Activated CD8-positive, alpha-beta memory T cell treated with anti-CD3 and anti-CD28 coated beads for 1 hour (primary cell): ENCODE measurements at places on chromosomes 5 and 9.

DNA sequence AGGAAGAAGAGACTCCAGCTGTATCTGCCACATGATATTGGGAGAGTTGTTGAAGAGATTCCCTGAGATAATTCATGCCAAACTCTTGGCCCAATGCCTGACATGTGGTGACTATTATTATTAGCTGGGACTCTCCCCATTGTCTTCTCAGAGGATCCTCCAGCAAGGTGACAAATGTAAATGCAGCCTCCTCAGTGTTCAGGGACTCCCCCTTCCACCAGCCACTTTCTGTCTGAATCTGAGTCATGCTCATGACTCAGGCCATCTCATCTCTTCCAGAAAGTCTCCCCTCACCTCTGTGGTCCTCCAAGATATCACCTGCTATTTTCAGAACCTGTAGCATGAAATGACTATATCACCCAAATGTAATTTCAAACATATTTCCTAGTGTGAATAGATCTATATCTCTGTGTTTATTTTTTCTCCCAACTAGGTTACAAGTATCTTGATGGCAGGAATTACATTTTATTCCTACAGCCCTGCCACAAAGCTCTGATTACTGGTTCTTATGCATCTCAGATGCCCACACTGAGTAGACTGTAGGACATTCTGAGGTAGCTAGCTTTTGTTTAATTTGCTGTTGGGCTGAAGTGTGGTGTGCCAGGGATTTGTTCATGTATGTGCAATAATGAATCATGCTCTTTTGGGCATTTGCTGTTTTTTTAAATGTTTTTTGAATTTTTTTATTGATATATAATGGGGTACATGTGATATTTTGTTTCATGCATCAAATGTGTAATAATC is 126.6 kb upstream of the IL12B start:
- no peak for DNase-seq

DNA sequence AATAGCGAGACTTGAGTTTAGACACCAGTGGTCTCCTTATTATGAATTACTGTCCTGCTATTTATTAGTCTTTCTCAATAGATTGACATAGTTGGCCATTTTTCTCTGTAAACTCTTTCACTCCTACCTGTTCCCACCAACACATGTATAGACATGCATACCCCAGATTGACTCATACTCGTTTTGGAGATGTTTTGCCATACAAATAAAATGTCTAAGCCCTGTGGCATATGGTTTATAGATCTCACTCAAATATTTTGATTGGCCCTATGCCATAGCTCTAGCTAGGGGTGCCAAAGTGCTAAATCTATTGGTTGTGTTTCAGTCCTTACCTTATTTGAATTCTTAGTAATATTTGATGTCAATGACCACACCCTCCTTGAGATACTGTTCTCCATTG is 42.3 kb downstream of the CAMK4 start:
- DNase-seq = no peak

DNA sequence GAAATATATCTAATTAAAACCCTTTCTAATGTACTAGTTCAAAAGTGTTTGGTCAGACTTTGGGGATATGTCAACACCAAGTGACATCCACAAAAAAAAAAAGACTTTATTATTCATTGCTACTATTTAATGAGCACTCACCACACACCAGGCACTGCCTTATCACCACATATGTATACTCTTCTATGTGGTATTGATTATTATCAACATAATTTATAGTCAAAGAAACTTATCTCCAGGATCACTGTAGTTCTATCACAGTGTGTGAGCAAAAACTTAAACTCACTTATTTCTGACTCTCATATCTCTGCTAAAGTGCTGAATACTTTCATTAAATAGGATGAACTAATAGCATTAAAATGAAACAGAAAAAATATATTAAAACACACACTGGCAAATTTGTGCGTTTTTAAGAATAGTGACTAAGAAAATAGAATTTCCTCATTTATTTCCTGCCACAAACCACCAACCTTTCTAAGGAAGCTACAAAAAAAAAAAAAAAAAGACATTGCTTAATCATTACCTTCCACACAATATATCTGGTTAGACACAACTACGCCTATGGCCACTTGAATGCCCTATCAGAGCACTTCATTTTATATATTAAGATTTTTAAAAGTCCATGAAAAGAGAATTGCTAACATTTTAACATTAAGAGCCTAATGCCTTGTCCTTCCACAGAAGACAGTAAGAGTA is 12.8 kb downstream of the SLCO4C1 start:
- no peak for DNase-seq

DNA sequence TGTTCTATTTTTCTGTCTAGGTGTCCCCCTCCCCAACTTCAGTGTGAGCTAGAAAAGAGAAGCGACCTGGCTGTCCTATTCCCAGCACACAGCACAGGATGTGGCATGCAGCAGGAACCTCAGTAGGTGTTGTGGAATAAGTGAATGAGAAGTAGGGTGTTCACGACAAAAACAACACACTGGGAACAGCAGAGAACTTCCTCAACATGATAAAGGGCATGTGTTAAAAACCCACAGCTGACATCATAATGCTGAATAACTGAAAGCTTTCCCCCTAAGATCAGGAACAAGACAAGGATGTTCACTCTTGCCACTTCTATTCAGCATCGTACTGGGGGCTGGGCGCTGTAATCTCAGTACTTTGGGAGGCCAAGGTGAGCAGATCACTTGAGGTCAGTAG is 155.6 kb upstream of the ZNF618 start:
- no peak for DNase-seq

DNA sequence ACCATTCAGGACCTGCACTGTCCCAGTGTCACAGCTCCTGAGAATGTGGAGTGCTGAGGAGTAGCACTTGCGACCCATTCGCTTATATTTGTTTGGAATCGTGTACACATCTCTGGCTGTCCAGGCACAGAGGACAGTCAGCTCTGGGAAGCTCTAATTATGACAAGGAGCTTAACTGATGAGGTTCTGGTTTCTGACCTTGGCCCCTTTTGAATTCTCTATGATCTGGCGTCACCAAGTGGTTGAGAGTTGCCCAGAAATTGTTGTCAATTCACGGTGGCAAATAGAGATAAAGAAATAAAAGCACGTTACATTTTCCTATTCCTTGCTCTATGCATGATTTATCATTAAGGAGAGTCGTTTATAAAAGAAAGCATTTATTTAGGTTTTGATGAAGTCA is 34.9 kb upstream of the LECT2 start:
- no peak for DNase-seq

- no peak for DNase-seq
Measured at GRCh38 chr5:81724571-81724970, 26.3 kb downstream of the SSBP2 start.

GRCh38 chr5:592158-592557 is 20.0 kb upstream of the CEP72 start:
- no peak for DNase-seq

DNA sequence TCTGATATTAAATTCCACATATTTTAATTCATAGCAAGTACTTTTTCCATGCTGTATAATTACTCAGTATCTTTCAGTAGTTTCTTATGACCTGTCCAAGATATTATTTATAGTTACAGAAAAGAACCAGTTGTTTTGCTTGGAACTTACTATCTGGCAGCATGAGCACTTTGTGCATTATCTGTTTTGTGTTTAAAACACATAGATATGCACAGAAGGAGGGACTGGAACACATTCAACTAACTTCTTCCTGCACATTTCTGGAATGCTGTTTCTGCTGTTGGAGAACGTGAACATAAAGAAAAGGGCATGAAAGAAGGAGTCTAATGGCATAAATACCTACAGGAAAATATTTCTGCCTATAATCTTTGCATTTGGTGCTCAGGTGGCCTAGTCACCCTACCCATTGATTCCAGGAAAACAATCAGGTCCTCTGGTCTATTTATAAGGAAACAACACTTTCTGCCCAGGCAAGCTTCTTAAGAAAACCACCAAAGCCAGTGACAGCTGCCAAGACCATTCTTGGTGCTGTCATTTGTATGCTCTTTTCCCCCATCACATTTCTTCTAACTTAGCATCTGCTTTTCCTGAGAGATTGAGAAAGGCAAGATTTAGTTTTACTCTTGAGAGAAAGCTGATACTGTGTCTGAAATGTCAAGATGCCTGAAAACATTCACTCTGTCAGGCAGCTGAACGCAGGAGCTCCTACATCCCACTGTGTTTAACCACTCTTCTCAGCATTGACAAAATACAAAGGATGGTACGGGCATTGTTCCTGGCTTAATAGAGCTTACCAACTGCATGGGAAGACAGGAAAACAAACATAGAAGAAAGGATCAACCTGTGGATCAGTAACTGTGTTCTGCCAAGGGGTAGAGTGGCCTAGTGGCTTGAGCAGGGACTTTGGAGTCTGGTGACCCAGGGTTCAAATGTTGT is 40.3 kb downstream of the RAB3C start:
- DNase-seq = no peak

DNA sequence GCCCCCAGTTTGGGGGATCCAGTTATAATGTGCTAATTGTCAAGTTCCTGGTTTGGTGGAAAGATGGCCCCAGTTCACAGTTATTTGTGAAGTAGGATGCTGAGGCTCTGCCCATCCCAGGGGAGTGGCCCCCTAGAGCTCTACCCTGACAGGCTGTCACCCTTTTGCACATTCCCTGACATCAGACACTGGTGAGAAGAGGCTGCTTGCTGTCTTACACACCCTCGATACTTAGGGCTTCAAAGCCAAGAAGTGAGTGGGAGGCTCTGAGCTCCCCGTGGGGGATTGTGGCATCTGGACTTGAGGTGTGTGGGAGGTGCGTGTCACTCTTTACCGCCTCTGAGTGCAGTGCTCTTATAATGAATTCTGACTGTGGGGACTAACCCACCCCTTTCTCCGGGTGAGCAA is 168.5 kb downstream of the DOCK2 start:
- DNase-seq = no peak

DNA sequence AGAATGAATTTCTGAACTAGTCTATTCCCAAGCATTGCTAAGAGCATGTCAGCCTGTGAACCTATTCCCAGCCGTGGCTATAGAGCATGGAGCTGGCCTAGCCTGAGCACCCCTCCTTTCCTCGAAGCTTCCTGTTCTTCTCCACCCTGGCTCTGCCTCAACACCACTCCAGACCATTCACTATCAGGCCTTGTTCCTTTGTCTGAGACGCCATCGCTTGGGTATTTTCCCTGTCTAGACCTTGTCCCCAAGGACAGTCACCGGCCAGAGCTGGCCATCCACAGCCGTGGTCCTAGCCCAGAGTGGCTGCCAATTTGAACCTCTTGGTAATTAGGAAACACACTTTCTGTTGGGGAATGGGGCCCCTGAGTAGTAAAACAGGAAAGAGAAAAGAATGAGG is 105.8 kb downstream of the LIFR start:
- no peak for DNase-seq

GRCh38 chr9:119004618-119004990 is 364.6 kb downstream of the BRINP1 start:
- no peak for DNase-seq
